T-helper 2 cell (primary cell): ENCODE measurements at places on chromosomes 2 and 18.

GRCh38 chr2:11839916-11840315 is 93.5 kb downstream of the LPIN1 start:
- no peak for DNase-seq

- no peak for DNase-seq
Observed at GRCh38 chr2:85255813-85256594, 71.8 kb downstream of the TGOLN2 start.

GRCh38 chr2:165251366-165251765 is 12.2 kb downstream of the SCN2A start:
- DNase-seq: no peak

GRCh38 chr2:241194811-241195210 is 6.3 kb downstream of the ANO7 start:
- DNase-seq: no peak

- DNase-seq: no peak
Observed at GRCh38 chr2:112714836-112715631, 5.8 kb upstream of the NT5DC4 start.

- no peak for DNase-seq
Observed at GRCh38 chr2:205902041-205902899, 183.7 kb downstream of the INO80D start.

- no peak for DNase-seq
Observed at GRCh38 chr2:111227716-111228141, 107.0 kb downstream of the BCL2L11 start.

DNA sequence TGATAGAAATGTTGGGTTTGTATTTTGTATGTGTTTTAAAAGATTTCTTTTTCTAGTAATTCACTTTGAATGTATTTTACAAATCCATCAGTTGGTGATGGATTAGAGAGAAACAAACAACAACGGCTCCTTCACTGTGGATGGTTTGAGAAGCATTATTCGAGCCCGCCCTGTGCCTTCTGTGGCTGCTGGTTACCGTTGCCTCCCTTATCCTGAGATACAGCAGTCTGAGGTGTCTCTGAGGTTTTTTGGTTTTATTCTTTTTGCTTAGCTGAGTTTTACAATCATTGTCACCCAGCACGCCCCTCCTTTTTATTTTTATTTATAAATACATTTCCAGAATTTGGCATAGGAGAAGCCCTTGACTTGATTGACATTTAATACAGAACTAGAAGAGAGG is 168.3 kb downstream of the BABAM2 start:
- DNase-seq: no peak

- no peak for DNase-seq
Observed at GRCh38 chr2:36408198-36408703, 52.7 kb downstream of the CRIM1 start.

DNA sequence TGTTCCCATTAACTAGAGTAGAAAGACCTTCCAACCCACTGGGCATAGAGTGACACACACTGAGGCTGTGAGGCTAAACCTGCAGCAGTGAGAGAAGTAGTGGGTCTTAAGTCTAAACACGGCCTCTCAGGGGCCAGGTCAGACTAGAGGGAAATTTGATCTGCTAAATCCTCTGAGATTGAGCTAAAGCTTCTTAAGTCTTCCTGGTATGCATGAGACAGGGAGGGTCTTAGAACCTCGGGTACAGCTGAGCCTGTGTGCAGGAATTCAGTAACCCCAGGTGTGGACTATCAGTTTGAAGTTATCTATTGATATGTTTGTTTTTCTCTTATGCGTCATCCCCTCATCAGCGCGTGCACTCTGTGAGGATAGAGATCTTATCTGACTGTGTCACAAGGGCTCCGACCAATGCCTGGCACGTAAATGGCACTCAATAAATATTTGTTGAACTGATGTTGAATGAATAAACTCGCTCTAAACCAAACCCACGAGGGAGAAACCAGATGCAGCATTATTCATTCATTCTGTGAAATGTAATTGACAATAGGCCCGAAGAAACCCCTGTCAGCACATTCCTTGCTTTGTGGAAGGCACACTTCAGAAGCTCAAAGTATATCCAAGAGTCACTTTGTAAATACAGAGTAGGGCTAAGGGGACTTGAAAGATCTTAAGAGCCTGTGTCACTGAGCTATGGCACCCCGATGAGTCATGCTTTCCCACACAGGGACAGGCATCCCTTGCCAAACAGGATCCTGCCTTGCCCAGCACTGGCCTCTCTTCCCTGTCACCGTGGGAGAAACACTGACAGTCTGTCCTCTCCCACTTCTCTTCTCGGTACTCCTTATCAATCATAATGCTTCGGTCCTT is 21.7 kb upstream of the RAB10 start:
- DNase-seq: no peak

DNA sequence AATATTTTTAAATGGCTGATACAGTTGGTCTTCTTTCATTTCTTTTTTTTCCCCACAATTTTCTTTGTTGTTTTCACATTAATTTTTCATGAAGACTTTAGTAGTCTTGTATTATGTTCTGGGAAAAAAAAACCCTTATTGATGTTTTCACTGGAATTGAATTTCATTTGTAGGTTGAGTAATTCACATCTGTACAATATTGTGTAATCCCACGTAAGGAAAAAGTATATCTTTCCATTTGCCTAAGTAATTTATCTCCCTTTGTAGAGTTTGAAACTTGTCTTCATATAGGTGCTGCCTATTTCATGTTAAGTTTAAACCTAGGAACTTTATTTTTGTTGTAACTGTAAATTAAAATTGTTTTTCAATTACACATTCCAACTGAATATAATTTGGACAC is 2.0 kb downstream of the DNAJC27 start:
- DNase-seq: no peak

DNA sequence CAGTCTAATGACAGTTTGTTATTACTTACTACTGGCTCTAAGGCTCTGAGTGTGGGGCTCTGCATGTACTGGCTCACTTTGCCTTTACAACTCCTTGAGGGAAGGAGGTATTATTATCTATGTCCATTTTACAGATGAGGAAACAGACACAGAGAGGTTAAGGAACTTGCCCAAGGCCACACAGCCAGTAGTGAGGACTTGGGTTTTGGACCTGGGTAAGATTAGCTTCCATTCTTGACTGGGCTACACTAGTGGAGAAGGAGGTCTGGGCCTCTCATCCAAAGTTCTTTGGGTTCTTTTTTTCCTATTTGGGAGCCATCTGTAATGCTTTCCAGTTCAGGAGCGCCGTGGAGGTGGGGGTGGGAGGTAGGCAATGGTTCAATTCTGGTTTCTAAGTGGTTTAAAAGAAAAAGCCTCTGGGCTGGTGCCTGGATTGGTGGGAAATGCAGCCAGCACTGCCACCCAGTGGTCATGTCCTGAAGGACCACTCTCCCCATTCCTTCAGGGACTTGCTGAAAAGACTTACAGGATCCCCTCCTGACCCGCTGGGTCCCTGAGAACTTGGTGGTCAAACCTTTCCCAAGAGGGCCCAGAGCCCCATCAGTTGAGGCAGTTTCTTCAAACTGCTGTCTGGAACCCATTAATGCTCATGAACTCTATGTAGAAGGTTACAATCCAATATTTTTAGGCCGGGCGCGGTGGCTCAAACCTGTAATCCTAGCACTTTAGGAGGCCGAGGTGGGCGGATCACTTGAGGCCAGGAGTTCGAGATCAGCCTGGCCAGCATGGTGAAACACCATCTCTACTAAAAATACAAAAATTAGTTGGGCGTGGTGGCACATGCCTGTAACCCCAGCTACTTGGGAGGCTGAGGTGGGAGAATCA is 38.6 kb upstream of the NOTO start:
- DNase-seq: no peak

DNA sequence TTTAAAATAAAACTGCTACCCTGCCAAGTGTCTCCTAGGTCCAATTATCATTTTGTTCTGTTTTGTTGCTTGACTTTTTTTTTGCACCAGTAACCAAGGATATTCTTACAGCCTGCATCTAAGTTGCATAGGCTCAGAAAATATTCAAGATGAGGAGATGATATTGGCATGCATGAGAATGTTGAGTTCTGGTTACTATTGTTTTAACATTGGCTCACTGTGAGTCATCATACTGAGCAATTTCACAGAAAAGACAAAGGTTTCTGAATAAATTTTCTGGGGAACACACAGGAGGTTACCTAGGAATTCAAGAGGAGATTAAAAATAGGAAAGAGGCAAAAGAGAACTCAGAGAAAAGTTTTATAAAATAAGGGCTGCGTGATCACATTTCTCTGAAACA is 84.8 kb upstream of the POU3F3 start:
- DNase-seq: no peak

GRCh38 chr2:136439064-136439676 is 321.2 kb upstream of the CXCR4 start:
- no peak for DNase-seq

GRCh38 chr2:9543557-9543956 is 12.1 kb downstream of the ADAM17 start:
- DNase-seq: no peak

DNA sequence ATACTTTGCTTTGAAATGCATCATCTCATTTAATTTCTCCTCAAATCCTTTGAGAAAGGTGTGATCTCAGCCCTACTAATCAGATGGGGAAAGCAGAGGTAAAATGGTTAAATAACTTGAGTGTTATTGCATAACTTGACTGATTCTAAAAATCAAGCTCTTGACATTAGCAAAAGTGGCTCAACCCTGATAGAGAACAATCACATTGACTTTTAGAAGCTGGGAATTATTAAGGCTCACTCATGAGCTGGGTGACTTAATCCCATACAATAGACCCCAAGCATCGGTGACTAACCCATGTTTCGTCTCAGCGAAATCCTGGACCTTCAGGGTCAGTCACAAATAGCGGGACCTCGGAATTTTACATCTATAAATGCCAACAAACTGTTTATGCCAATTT is 378.9 kb downstream of the NBAS start:
- no peak for DNase-seq

GRCh38 chr2:96501886-96502810 is 3.0 kb downstream of the NEURL3 start:
- DNase-seq: no peak

GRCh38 chr18:57925706-57926105 is 118.3 kb upstream of the NEDD4L start:
- DNase-seq: no peak

DNA sequence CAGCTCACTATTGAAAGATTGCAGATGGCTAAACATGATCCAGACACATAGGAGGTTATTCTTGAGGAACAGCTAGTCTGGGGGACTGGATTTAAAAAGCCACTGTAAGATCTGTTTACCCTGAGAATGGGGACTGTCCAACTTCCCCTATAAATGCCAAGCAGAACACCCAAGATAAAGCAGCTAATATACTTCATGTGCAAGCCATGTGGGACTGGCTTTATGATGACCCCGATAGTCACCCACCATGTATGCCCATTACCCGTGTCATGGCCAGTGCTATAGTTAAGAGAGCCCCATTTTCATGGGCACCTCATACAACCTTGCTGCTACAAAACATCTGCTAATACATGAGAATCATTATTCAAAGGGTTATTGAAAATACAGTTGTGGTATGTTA is 16.0 kb downstream of the YPEL5 start:
- no peak for DNase-seq

GRCh38 chr2:25312958-25313710 is 28.6 kb downstream of the DNMT3A start:
- DNase-seq: peak; percentile 51

- no peak for DNase-seq
Observed at GRCh38 chr18:1350931-1351450, 446.3 kb downstream of the ADCYAP1 start.

GRCh38 chr18:9824474-9824832 is 61.3 kb upstream of the TXNDC2 start:
- DNase-seq: no peak

GRCh38 chr2:85062565-85062964 is 70.6 kb upstream of the TCF7L1 start:
- DNase-seq: no peak

DNA sequence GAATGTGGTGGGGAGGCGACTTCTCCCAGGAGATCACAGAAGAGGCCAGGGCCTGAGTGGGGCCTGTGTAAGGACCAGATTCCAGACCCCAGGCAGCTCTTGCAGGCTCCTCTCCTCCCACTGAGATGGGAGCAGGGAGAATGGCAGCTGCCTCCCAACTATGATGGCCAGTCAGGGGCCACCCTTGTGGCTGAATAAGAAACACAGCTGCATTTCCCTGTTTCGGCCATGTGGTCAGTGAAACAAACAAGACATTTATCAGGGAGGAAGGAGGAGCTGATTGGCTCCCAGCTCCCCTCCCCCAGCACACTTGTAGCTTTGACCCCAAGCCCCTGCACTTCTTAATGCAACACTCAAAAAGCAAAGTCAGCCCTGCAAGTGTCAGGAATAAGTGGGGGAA is 143.5 kb downstream of the CELF4 start:
- DNase-seq: no peak

DNA sequence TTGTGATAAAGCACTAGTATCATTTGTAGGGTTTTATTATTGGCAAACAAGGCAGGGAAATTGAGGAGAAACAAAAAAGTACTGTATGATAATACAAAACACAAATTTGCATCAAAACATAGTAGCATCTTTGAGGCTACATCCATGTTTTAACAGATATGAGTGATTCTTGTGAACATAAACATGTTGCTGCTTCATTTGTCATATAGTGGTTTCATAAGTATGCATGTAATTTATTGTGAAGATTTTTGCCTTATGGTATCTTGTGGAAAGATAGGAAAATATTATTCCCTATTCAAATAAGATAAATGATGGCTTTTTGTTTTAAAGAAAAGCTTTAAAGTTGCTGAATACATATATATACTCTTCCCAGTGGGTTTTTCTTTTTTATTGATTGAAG is 60.3 kb downstream of the VRK2 start:
- DNase-seq: no peak

GRCh38 chr2:214629875-214630274 is 179.6 kb downstream of the BARD1 start:
- DNase-seq: no peak

DNA sequence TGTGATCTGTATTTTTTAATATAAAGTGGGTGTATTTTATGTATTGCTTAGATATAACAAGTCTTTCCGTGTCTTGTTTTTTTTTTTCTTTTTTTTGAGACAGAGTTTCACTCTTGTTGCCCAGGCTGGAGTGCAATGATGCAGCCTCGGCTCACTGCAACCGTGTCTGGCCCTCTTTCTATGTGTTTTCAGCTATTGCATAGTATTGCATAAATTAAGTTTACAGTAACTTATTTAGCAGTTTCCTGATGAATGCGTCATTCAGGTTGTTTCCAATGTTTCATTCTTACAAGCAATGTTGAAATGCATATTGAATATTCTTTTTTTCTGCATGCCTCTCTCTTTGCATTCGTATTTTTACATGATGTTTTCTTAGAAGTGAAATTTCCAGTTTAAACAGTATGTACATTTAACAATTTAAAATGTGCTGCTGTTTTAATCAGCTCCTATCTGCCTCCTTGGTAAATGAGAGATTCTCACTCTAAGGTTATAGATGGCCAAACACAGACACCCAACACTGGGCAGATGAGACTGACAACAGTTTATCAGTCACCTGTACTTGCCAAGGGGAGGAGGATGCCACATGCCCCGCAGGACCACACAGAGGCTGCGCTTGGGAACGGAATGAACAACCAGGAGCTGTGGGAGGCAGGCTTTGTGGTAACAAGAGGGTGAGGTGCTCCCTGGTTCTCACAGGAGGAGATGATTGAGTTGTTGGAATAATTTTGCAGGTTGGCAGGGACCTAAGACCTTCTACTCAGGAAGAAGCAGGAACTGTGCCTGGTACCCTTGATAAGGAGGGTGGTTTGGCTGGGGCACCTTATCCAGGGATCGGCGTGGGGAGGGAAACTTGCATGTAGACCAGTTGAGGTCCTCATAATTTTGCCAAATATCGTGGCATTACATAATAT is 7.5 kb downstream of the SLC9A4 start:
- no peak for DNase-seq

- no peak for DNase-seq
Observed at GRCh38 chr2:219851801-219852481, 224.5 kb downstream of the SLC4A3 start.

GRCh38 chr2:61055557-61055956 is 10.1 kb upstream of the SANBR start:
- DNase-seq: no peak
